Posterior cingulate gyrus (tissue), 11 donors: ENCODE measurements at places on chromosomes 4 and X.

DNA sequence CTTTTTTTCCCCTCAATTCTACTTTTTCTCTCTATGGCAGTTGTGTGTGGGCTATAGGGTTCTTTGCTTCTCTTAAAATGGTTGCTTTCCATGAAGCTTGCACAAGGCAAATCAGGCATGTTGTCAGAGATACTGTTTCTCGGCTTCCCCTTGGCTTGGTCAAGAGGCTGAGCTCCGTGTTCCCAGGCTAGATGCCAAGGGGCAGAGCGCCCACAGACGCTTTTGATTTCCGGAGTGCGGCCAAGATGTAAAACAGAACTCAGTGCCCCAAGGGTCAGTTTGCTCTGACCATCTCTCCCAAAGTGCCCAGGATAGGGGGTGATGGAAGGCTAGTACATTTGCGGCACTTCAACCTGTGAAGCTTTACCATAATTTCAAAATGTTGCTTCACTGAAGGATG is 64.2 kb upstream of the DIPK2B start:
- no peak for DNase-seq

- no peak for DNase-seq
Measured at GRCh38 chr4:55931833-55932232, 16.9 kb upstream of the CEP135 start.

DNA sequence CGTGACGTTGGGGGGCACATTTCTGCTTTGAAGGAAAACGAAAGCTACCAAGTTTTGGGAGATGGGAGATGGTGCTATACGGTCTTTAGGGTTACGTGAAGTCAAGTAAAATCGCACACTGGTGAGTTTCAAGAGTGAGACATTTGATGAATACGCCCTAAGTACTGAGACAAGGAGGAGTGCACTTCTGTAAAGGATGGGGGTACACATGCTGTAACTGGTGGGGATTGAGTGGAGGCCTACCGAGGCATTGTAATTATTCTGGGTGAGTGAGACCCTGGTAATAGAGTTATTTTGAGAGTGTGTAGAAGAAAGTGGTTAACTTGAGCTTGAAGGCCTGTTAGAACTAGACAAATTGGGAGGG is 536 bp downstream of the SH3BGRL start:
- DNase-seq: no peak

GRCh38 chr4:89797117-89797516 is 39.8 kb downstream of the SNCA start:
- no peak for DNase-seq
